ENCODE measurements at places on chromosomes 7 and 10.

- DNase-seq = no peak
Measured at GRCh38 chr10:22673785-22674572, 40.4 kb downstream of the PIP4K2A start.

GRCh38 chr10:2456834-2457233, 610.5 kb upstream of the PFKP start:
- DNase-seq = no peak

- no peak for DNase-seq
Measured at GRCh38 chr10:62860946-62861345, 44.8 kb upstream of the EGR2 start.

GRCh38 chr10:48648172-48648942, 36.3 kb upstream of the WDFY4 start:
- DNase-seq = no peak

GRCh38 chr7:99209781-99210180, 1.9 kb upstream of the KPNA7 start:
- DNase-seq = no peak

- DNase-seq = no peak
Measured at GRCh38 chr10:104113376-104113956, 8.5 kb upstream of the SFR1 start.

DNA sequence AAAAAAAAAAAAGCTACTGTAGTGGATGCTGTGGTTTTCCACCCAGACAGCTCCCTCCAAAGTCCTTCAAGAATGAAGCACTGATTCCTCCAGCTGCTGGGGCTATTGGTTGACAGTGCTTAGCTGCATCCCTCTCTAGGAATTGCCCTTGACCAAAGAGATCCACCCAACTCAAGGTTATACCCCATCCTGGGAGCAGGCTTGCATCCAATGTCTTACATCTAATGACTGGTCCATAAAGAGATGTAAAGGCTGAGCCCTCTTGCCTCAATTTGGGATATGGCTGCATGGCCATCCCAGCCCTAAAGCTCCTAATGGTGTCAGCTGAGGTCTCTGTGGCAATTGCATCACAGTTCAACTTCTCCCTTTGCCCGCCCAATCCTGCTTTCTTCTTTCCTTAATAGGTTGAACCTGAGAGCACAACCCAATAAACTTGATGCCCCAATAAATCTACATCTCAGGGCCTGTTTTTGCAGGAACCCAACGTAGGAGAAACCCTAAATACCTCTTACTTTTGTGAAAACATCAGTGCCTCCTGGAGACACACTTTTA, 4.4 kb downstream of the GPR37 start:
- no peak for DNase-seq

DNA sequence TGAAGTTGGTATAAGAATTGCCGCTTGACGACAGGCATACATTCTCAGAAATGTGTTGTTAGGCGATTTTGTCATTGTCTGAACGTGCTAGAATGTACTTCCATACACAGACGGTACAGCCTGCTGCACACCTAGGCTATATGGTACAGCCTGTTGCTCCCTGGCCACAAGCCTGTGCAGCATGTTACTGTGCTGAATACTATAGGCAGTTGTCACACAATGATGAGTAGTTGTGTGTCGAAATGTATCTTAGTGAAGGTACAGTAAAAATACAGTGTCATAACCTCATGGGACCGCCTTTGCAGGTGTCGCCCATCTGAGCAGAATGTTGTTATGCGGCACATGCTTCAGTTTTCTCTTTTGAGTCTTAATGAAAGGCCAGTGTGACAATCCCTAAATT, 66.5 kb downstream of the SHH start:
- DNase-seq = no peak

DNA sequence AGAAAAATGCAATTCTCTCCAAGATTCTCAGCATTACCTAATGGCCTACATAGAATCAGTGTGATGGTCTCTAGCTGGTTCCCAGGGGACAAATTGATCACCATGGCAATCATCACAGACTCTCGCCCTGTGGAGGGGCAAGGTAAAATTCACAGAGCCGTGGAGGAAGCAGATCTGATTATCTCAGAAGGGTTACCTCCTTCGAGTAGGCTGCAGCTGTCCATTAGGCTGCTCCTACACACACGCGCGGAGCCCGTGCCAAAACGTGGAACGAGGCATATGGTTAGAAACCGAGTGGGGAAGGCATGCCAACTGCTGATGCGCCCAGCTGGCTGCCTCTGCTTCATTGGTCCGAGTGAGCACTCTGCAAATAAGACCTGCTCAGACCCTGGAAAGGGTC, 52.8 kb upstream of the PTER start:
- no peak for DNase-seq

DNA sequence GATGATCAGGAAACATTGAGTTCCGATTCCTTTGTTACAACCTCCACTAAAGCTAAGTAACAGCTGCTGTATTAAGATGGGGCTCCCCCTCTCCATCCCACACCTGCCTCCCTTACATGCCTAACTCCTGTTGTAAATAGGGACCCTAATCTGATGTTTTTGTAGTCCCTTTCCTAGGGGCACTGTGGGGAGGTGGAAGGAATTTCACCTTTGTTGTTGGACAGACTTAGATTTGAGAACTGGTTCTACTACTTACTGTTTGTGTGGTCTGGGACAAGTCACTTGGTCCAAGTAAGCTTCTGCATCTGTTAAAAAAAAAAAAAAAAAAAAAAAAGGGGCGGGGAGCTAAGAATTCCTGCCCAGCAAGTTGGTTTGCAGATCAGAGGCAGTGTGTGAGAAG, 42.6 kb downstream of the KIAA1217 start:
- DNase-seq = no peak
